ENCODE measurements at places on chromosomes 12 and 14.

- no peak for DNase-seq
Observed at GRCh38 chr12:28286352-28286751, 96.1 kb downstream of the CCDC91 start.

- DNase-seq, result no peak
Observed at GRCh38 chr14:33317675-33318074, 379.0 kb downstream of the NPAS3 start.

DNA sequence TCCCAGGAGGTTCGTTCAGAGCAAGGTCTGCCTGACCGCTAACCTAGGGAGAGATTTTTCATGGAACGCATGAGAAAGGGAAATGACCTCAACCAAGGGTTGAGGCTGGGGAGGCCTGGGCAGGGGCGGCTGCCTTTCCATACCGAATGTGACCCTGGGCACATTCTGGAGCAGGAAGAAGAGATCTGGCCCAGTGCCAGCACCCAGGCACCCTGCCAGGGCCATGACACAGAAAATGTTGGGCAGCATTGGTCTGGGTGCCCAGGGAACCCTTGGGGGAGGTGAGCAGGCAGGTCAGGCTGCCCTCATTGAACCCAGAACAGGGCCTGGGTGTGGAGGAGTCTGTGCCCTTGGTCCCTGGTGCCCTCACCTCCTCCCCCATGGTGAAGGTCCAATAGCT, 106.8 kb downstream of the CALM1 start:
- no peak for DNase-seq

- no peak for DNase-seq
Observed at GRCh38 chr12:7017870-7018349, 366 bp downstream of the LPCAT3 start.

- DNase-seq, result no peak
Observed at GRCh38 chr12:120466560-120467315, 2.8 kb downstream of the SRSF9 start.

DNA sequence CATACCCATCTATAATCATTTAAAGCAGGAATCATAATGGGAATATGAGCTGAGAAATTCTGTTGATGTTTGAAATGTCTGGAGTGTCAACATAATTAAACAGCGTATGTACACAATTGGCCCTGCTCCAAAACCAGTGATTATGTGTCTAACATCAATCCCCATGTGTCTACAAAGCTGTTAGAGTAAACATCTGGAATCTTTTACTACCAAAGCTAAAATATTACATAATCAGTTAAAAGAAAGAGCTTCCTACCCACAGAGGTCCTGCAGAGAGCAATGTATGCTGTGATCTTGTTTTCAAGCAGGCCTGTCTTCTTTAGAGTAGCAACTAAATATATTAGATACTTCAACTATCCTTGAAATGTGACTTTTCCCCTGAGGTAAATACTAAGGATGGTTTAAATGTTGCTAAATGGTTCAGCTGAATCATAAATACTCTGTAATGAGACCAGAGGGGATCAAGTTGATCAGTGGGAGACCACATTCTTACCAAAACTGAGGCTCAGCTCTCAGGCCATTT, 74.3 kb downstream of the RASSF8 start:
- DNase-seq, result no peak

GRCh38 chr12:74337951-74338350, 199.7 kb upstream of the ATXN7L3B start:
- DNase-seq, result no peak

- DNase-seq, result no peak
Observed at GRCh38 chr12:9636150-9636850, 28.6 kb upstream of the KLRB1 start.

- peak; percentile 66 for DNase-seq
Observed at GRCh38 chr12:121326996-121327674, 25.1 kb downstream of the ANAPC5 start.

DNA sequence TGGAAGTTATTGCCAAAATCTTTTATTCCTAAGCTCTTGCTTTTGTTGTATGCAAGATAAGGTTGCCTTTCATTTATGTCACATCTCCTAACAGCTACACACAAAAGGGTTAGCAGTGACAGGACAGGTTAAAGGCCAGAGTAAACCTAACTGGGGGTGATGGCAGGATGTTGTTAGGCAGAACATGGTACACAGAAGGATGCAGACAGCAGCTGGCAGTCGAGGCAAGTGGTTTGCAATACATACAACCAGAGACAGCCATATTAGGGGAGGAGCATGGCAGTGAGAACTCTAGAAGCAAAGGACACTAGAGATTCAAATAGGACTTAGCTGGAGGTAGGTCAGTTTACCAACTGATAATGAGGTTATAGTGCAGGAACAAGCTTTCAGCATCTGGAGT, 2.7 kb upstream of the ABCD2 start:
- DNase-seq, result no peak

- DNase-seq, result no peak
Observed at GRCh38 chr12:24955389-24955788, 6.5 kb upstream of the BCAT1 start.

- no peak for DNase-seq
Observed at GRCh38 chr12:32821710-32822109, 66.0 kb upstream of the YARS2 start.

DNA sequence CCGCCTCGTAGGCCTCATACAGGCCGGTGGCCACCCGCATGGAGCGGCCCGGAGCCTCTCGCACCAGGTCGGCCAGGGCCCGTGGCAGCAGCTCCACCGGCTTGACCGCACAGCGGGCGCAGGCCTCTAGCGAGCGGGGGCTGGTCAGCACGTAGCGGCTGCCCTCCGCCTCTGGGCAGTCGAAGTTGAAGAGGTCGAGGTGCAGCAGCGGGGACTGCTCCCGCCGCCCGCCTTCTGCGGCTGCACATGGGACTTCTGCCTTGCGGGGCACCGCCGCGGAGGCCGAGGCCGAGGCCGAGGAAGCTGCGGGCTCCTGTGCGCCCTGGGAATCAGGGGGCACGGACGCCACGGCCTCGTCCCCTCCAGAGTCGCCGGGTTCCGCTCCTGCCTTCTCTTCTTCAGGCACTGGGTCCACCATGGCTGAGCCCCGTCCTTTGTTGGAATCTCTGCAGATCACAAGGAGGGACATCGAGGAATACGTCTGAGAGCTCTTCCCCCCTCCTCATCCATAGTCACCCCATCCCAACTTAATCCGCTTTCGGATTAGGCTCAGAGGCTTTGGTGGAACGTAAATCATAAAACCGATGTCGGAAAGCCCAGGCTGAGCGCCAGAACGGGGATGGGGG, 1.4 kb downstream of the CCDC177 start:
- DNase-seq, result no peak

GRCh38 chr14:39122330-39123138, 8.4 kb downstream of the GEMIN2 start:
- no peak for DNase-seq

GRCh38 chr12:68481181-68481941, 129.3 kb upstream of the RAP1B start:
- DNase-seq, result no peak

DNA sequence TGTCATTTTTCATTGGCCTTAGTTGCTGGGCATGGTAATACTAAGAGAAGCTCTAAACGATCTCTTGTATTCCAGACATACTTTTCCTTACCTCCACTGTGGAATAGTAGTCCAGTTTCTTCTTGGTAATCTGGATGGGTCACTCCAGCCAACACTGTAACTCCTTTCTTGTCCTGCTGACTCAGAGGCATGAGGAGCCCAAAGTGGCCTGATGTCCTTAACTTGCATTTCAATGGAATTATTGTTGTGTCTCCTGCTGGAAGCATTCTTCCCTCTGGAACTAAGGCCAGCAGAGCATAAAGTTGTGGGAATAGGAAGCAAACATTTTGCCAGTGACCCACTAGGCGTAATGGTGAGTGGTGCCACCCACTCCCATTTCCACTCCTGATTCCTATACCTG, 33.1 kb downstream of the DAAM1 start:
- no peak for DNase-seq

GRCh38 chr12:57401165-57401564, 29.7 kb downstream of the R3HDM2 start:
- DNase-seq, result no peak

- DNase-seq, result no peak
Observed at GRCh38 chr12:132449565-132450417, 40.2 kb upstream of the FBRSL1 start.

DNA sequence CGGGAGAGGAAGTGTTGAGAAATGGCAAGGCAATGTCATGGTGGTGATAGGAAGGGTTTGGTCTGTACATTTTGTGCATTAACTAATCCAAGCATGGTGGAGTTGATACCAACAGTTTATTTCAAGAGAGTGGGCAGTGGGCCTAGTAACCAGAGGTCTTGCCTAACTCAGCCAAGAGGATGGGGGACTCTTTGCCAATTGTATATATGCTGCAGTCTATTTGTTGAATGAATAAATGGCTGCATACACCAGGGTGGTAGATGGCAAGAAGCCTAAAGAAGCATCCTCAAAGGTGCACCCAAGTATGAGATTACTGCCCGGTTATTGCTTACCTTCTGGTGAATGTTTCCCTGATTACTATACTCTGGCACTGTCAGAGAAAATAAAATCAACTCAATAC, 295.9 kb downstream of the ITPR2 start:
- no peak for DNase-seq

GRCh38 chr12:29703528-29703927, 80.2 kb downstream of the TMTC1 start:
- DNase-seq, result no peak

- no peak for DNase-seq
Observed at GRCh38 chr14:72788255-72788654, 105.6 kb downstream of the DPF3 start.

DNA sequence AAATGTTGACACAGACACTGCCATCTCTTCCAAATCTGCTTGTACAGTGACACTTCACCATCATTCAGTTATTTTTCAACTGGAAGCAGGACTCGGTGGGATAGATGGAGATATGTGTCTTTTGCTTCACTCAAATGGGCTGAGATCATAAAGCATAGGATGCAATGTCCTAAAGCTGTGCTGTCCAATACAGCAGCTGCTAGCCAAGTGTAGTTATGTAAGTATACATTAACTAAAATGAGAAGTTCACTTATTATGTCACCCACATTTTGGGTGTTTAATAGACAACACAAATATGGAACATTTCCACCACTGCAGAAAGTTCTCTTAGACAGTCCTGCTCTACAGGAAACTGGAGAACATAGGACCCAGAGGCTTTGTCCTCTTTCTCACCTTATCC, 43.6 kb downstream of the AREL1 start:
- no peak for DNase-seq

DNA sequence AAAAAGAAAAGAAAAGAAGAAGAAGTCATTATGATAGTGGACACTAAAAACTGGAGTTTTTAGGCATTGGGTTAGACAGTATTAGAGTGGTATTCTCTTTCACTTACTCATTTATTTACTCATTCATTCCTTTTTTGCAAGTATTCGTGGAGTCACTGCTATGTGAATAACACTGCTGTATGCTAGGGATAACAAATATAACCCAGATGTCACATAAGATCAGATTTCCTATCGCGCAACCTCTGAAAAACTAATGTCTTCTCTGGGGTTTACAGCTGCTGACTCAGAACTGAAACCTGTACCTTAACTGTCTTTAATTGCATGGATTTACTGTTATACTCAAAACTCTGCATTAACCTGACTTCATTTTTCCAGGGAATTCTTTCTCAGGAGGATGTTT, 353.7 kb downstream of the LRIG3 start:
- DNase-seq, result no peak

DNA sequence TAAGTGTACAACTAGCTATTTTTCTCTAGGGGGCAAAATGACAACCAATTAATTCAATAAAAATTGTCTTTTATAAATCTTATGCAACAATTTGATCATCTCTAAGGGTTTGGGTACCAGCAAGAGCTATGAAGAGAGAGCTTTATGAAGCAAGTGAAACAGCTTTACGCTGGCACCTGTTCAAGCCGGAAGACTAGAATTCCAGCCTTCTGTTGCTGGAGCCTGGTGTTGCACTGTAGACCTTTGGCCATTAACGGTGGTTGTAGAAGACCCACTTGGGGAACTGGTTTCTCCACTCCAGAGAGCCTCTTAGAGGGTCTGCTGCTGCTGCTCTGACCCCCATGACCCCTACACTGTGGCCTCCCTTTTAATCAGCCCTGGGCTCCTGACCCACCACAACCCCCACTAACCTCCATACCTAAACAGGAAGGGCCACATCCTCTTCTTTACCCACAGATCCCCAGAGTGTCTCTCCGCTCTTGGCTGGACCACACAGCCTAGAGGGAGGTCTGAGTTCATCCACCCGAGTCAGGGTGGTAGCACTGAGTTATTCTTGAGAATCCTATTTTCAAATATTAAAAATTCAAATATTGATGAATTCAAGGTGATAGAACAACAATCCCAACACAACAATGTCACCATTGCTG, 54.6 kb upstream of the STON2 start:
- no peak for DNase-seq

- no peak for DNase-seq
Observed at GRCh38 chr12:104958805-104959334, 780 bp upstream of the SLC41A2 start.

DNA sequence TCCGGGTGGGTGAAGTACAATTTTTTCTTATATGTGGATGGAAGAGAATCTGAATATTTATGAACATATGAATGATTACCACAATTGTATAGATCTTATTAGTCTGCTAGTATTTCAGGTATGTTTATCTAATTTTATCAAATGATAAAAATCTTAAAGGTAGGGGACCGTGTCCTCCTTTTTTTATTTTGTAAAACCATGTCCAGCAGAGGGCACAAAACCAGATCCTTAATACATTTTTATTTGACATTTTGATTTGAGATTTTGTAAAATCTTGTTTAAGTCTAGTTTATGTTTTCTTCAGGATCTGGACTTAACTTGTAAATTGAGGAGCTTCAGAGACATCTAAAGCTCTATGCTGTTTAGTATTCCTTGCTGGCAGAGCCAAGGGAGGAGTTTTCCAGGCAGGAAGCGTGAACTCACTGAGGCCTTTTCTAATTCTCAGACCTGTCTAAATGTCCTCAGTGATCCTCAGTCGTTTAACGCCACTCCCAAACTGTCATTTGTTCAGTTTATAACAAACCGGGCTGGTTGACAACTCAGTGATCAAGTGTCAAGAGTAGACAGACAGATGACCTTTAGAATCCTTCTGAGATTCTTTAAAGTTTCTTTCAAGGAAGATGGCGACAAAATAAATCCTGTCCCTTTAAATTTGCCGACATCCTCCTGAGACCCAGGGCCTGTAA, 263.9 kb downstream of the KTN1 start:
- no peak for DNase-seq

- no peak for DNase-seq
Observed at GRCh38 chr12:91274916-91275315, 92.3 kb upstream of the DCN start.

DNA sequence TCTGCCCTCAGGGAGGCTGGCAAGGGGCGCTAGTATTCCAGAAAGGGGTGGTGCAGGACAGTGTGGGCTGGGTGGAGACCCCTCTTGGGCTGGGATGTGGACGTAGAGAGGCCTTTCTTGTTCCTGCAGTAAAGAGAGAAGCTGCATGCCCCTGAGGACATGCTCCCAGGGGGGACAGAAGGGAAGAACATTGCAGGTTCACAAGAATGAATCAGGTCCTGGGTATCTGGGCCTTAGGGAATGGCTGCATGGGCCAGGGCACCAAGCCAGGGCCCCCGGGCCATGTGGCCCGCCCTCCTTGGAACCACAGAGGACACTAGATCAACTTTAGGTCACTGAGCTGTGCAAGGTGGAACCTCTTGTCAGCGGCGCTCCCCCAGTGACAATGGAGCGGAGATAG, 51.8 kb downstream of the ZNF664 start:
- DNase-seq, result no peak

Measured in occipital lobe (tissue), 3 donors.